ENCODE measurements at places on chromosomes 2 and 18.

GRCh38 chr18:13577091-13577697 lies 149.2 kb downstream of the FAM210A start:
- DNase-seq: no peak

- no peak for DNase-seq
Observed at GRCh38 chr2:169761251-169761969, 27.8 kb downstream of the KLHL23 start.

- DNase-seq: no peak
Observed at GRCh38 chr2:112636605-112637288, 9.0 kb upstream of the SLC20A1 start.

DNA sequence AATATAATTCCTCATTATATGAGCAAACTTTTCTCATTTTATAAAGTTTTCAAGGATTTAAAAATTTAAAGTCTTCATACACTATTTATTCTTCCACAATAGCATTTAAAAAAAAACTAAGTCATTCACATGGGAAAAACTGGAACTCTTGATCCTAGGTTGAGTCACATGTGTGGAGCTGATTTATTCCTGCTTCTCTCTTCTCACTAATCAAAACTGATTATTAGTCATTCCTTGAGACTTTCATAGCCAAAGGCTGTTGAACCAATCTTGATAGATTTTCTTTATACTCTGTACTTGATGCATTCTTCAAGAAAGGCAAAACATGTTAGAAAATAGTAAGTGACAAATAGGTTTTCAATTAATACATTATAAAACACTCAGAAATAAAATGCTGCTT lies 27.4 kb downstream of the NR4A2 start:
- DNase-seq: no peak

DNA sequence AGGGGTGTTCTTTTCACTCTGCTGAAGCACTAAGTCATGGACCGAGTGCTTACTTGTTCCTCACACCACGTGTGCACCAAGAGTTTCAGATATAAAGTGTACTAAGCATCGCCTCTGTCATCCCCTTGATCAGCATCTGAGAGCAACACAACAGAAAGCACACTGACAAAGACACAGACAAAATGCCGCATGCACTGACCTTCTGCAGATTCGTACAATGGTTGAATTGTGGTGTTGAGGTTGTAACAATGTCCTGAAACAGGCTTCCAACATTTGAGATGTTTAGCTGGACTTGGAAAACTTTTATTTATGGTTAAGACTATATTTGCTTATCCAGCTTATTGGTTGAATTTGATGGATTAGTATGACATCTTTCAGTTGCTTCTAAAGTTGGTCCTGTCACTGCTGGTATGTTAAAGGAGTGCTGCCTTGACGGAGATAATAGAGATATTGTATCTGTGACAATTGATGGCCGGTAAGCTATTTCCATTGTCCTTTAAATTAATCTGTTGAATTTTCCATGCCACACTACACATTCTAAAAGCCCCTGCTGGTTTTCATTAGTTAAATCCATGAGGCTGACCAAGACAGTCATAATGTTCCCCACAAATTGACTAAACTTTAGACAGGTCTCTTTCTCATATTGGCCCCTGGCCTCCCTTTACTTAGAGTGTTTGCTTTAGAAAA lies 99.9 kb downstream of the CBLN2 start:
- DNase-seq: no peak

DNA sequence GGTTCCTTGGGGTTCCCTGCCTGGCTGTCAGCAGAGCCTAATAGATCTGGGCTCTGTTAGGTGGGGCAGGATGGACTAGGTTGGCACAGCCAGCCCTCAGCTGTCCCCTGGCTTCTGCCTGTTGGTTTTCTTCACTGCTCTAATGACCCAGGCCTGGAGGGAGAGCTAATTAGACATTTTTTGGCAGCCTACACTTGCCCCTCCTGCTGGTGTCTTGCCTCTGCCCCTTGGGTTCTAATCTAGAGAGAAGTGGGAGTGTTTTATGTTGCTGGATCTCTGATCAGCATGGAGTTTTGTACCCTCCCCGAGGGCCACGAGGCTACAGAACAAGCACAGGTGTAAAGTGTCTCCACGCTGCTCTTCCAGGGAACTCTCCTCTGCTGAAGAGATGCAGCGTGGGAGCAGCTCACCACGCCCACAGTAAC lies 199.4 kb upstream of the RASGRP3 start:
- no peak for DNase-seq

- no peak for DNase-seq
Observed at GRCh38 chr2:128313091-128313836, 5.4 kb downstream of the HS6ST1 start.

DNA sequence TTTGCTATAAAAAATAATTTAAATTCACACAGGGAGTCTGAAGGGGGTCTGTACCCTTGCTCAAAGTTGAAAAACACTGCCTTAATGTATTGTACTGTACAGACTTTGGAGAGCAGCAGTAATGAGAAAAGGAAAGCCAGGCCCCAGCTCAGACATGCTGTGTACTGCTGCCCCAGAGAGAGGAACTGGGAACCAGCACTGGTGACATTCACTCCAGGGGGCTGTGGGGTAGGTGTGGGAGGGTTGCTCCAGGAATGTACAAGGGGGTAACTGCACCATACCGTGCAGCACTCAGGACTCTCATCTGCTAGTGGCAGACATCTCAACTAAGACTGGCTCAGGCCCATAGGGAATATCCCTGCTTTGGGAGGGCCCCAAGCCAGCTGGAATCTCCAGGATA lies 146.0 kb upstream of the RMP24 start:
- DNase-seq: no peak

DNA sequence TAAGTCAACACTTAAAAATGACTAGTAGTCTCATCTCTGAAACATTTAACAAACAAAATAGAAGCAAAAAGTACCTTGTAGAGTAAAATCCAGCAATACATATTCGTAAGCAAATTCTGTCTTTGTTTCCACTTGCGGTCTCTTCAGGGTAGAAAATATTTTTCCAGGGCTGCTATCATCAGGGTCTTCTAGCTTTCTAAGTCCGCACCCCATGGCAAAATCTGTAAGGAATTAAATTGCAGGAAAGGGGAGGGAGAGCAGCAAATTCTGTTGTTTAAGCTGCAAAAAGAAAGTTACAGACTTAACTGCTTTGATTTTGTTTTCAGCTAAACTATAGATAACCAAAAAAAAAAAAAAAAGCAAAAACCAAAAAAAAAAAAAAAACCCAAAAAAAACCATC lies at the start of gene RFTN2:
Gene RFTN2, minus strand, starts transcription at position 342 of the 400 bp plus-strand sequence. Its CDS starts 129 bp downstream, at position 213.
- DNase-seq: no peak

GRCh38 chr2:149645391-149645790 lies 57.8 kb upstream of the MMADHC start:
- DNase-seq: no peak

DNA sequence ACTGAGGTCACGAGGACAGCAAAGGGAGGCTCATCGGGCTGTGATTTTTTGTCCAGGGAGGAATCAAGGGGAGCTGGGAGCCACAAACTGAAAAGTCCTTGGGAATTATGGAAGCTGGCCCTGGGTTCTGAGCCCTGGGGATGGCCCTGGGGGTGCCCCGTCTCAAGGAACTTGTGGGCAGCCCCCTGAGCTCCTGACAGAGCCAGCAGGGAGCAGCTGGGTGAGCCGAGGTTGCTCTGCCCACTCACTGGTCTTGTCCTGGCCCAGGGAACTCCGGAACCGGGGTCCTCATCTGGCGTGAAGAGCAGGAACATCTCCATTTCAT lies 61.3 kb upstream of the HDAC4 start:
- DNase-seq: no peak
